ENCODE measurements at places on chromosomes 2 and 18.

DNA sequence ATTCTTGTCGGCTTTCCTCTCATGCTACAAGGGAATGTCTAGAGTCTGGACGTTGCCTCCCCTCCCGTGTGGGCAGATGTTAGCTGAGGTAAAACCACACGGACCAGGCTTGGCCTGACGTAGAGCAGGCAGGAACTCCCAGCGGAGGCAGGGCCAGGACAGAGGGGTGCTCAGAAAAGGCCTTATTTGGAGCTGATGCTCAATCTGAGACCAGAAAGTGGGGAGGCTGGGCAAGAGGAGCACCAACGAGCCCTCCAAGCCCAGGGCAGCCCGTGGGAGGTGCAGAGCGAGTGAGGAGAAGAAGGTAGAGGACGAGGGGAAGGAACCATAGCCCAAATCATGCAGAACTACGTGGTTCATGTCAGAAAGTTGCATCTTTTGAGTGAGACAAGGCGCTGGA is 9.0 kb downstream of the TEX51 start:
- DNase-seq, result no peak

DNA sequence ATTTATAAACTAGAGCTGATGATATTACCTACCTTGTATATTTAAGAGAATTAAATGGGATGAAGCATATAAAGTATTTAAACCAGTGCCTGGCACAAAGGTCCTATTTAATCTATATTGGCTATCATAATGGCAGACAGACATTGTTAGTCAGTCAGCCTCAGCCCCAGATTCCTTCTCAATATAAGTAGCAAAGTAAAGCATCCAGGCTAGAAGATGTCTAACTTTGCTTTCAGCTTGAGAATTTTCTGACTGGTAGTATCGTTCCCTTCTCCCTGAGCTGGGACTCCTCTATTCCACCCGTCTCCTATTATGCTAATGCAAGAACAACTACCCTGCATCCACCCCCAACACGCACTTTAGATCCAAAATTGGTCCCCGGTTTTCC is 215.7 kb upstream of the SIX2 start:
- no peak for DNase-seq

DNA sequence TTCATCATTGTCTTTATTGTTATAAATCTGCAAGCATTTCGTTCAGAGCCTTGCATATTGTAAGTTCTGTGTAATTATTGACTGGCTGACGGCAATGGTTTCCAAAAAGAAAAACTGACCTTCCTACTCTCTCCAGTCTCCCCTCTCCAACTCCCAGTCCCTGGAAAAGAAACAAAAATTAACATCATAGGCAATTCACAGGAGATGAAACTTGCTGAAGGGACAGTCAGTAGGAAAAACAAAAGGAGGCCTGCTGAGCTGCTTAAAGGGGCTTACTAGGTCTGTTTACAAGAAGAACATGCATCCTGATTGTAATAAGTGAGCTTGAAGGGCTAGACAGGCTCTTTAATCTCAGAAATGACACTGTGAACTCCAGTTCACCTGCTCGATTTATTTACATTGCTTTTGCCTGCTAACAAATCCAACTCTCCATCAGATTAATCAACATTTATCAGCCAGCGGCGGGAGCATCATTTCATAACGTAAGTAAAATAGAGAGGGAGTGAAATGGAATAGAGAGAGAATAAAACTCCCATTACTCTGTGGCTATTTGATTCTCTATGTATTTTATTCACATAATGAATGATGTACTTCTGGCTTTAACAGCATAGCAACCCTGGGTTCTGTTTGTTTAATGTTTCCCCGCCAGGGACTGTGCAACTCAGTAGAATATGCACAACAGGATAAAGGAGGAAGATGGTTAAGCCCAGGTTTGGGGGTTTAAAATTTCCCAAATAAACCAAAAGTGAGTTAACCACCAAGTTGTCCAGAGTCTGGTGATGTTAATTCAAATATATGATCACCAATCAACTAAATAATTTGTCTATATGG is 256.7 kb upstream of the SETBP1 start:
- DNase-seq, result no peak

- DNase-seq, result no peak
Observed at GRCh38 chr2:165450156-165450555, 19.3 kb upstream of the CSRNP3 start.

GRCh38 chr2:46486436-46486835 is 7.1 kb downstream of the TMEM247 start:
- no peak for DNase-seq
